SIG-M5 (cell line): ENCODE measurements at places on chromosomes 2 and 18.

- DNase-seq: no peak
Measured at GRCh38 chr2:177930916-177931315, 141.7 kb downstream of the PDE11A start.

DNA sequence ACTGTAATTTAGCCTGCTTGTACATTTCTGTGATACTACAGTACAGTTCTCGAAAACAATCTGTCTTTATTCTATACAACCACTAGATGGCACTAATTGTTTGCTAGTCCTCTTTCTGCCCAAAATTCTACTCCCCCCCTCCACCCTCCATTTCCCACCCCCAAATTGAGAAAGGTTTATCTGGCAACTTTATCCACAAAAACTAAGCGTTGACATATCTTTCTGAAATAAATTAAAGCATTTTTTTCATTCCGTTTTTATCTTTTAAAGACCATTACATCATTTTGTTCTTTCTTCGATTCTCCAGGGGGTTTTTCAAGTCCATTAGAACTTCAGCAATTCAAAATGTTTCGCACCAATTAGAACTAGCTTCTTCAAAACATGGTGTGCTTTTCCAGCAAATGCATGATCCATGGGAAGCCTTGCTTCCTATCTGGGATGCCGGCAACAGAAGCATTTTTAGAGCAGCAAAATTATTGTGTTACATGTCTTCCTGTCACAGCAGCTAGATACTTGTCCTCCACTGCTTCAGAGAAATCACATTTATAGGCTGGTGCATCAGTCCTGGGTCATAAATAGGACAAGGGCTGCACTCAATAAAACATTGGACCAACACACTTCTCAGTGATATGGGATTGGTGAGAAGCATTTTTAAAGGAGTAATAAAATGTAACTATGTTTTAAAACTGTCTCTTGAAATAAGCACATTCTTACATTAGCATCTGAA lies 241.3 kb downstream of the PAX3 start:
- DNase-seq: no peak

GRCh38 chr2:36572719-36573059 lies 25.3 kb downstream of the FEZ2 start:
- no peak for DNase-seq

GRCh38 chr2:2763351-2764000 lies 432.4 kb upstream of the MYT1L start:
- no peak for DNase-seq

GRCh38 chr2:128465246-128466170 lies 146.8 kb upstream of the HS6ST1 start:
- DNase-seq: no peak

DNA sequence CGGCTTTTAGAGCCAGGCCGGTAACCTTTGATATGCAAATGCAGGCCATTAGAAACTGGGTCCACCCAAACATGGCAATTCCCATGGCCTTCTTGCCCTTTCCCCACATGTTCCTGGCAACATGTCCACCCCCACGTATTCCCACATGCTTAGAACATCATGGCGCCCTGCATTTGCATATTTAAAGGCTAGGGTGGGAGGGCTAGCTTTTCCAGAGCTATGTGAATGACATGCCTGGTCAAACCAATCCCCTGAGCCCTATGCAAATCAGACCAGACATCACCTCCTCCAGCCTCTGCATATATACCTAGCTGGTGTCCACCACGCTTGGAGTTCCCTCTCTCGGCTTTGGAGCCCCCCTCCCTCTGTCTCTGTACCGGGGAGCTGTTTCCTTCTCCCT lies 481.9 kb downstream of the CDH2 start:
- no peak for DNase-seq

GRCh38 chr2:24972315-24972961 lies 683 bp upstream of the DNAJC27 start:
- DNase-seq: no peak

GRCh38 chr2:46552079-46552478 lies 72.7 kb downstream of the TMEM247 start:
- no peak for DNase-seq

GRCh38 chr2:63591566-63592175 lies 2.9 kb downstream of the MDH1 start:
- no peak for DNase-seq

- no peak for DNase-seq
Measured at GRCh38 chr2:28470759-28471158, 25.1 kb upstream of the PLB1 start.

DNA sequence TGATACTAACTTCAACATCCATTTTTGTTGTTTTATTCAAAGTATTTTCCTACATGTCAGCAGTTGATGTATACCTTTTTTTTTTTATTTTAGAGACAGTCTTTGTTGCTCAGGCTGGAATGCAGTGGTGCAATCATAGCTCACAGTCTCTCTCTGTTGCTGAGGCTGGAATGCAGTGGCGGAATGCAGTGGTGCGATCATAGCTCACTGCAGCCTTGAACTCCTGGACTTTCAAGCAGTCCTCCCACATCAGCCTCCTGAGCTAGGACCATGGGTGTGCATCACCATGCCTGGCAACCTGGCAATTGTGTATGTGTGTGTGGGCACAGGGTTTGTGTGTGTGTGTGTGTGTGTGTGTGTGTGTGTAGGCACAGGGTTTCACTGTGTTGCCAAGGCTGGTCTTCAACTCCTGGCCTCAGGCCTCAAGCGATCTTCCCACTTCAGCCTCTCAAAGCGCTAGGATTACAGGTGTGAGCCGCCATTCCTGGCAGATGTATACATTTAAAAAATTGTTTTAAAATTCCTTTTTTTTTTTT lies 24.8 kb downstream of the SANBR start:
- no peak for DNase-seq

GRCh38 chr2:45879406-45879805 lies 227.9 kb downstream of the PRKCE start:
- no peak for DNase-seq

- DNase-seq: no peak
Measured at GRCh38 chr2:85807756-85808155, 54.0 kb downstream of the ATOH8 start.

DNA sequence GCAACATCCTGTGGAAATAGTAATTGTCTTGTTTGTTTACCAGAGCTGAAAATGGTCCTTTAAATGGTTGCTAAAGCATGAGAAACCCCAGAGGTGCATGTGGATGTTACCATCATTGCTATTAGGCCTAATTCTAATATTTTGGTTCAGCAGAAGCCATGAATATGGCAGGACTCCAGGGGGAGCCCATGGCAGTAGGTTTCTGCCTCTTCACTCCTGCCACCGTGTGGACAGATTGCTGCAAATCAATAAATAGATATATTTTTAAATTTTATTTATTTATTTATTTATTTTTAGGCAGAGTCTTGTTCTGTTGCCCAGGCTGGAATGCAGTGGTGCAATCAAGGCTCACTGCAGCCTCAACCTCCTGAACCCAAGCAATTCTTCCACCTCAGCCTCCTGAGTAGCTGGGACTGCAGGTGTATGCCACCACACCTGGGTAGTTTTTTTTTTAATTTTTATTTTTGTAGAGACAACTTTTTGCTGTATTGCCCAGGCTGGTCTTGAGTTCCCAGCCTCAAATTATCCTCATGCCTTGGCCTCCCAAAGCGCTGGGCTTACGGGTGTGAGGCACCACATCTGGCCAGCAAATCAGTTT lies 54.9 kb upstream of the CAPN13 start:
- no peak for DNase-seq

DNA sequence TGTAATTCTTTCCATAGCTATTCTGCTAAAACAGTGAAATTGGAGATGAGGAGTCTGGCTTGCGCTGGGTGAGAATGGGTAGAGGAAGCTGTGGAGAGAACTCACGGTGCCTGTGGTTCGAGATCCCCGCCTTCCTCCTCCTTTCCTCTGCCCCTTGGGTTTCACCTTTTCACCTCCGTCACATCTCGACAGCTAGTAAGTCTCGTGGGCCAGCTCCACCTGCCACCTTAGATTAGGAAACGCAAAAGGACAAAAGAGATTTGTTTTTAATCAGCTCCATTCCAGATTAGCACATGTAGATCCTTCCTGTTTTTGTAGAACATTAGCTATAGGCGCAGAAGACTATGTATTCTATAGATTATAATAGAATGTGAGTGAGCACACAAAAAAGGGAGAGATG lies 20.6 kb downstream of the TRIB2 start:
- no peak for DNase-seq

- no peak for DNase-seq
Measured at GRCh38 chr2:200279857-200280256, 26.6 kb upstream of the SPATS2L start.

GRCh38 chr2:195367809-195368208 lies 289.2 kb upstream of the SLC39A10 start:
- DNase-seq: no peak

DNA sequence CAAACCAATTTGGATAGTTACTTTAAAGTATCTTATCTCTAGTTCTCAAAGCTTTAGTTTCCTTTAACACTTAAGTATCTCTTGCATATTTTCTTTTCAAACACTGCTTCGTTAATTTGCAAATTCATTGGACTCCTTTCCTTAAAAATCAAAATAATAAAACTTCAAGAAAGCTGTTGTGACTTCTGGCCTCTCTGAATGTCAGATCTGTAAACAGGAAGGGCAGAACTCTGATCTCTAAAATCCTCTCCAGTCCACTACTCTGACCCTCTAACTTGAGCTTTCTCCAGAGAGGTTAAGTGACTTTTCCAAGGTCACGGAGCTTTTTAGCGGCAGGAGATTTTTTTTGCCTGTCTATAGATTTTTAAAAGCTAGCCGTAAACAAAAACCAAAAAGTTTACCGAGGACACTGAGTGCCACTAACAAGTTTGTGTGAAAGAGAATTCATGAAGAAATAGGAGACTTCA lies 155.5 kb downstream of the TGIF1 start:
- DNase-seq: no peak

DNA sequence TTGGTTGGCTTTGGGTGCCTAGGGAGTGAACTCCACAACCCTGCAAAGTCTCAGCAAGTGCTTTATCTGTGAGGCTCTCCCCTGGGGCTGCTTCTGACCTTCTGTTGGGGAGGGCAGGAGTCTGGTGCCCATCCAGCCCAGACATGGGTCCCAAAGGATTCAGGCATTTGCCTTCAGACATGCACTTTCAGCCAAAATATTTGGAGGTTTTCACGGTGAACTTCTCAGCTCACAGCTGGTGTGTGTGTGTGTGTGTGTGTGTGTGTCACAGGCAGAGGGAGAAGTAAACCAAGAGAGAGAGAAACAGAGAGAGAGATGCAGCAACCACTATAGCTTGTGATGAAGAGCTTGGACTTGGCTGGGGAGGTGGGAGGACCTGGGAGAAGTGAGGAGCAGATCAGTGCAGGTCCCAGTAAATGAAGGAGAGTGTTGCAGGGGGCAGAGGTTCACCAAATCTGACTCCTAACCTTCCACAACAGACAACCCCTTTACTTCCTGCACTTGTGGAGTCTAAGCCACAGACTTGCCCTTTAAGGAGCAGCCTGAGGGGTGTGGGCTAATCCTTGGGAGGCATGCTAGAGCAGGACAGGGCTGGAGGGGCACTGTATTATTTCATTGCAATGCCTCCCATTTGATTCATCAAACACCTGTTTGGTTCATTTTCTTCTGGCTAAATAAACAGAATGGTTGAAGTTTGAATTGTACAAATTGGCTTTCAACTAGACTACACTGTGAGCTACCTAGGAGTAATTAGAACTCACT lies 14.1 kb downstream of the SLC9A4 start:
- DNase-seq: no peak

GRCh38 chr2:158649846-158650245 lies 145.3 kb upstream of the DAPL1 start:
- DNase-seq: no peak

- no peak for DNase-seq
Measured at GRCh38 chr2:101692041-101692440, 5.5 kb upstream of the MAP4K4 start.

GRCh38 chr2:119414894-119415293 lies 16.8 kb upstream of the TMEM37 start:
- no peak for DNase-seq

DNA sequence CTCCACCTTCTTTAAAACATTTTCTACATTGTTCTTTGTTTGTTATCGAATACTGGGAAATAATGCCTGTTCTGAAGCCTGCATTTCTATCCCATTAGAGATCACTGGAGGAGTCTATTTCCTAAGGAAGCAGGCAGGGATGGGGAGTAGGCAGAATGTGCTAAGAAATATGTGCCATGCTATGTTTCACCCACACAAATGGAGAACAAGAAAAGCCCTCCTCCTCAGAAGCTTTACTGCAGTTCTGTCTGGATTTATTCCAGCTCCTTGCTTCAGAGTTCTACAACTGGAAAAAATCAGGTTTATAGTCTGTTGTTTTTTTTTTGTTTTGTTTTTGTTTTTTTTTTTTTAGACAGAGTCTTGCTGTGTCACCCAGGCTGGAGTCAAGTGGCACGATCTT lies 825.1 kb downstream of the SLC4A3 start:
- no peak for DNase-seq

- no peak for DNase-seq
Measured at GRCh38 chr18:48171490-48172188, 237.5 kb downstream of the ZBTB7C start.

GRCh38 chr2:180763263-180763989 lies 217.0 kb upstream of the UBE2E3 start:
- no peak for DNase-seq

DNA sequence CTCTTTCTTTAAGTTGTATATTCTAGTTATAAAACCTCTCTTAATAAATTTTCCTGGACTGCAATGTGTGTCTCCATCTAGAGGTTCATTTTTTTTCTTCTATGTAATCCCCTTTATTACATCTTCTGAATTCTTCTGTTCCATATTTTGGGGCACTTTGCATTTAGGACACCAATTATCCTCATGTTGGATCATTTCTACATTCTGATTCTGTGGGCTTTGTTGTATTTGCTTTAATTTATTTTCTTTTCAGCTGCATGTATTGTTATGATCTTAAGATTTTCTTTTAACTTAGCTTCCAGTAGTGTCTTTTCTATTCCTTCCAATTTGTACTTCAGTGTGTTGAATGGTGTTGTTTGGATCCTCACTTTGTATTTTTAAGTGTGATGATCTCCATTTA lies 5.2 kb upstream of the SKA1 start:
- no peak for DNase-seq

DNA sequence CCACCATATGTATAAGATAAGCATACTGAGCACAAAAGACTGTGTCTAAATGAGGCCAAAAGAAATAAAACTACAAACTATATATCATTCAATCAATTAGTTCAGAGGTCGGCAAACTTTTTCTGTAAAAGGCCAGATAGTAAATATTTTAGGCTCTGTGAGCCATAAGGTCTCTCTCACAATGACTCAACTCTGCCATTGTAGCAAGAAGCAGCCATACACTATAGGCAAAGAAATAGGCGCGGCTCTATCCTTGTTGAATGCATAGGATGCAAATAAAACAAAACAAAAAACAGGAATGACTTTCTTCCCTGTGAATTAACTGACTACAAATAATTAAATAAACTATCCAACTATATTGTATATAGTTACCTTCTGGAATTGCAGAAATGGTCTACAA lies 8.6 kb upstream of the CCDC88A start:
- no peak for DNase-seq
